Stimulated activated CD8-positive, alpha-beta memory T cell treated with anti-CD3 and anti-CD28 coated beads, Interleukin-7, amount 100 ng/mL, for 48 hours (primary cell): ENCODE measurements at places on chromosomes 2 and 18.

- no peak for DNase-seq
Observed at GRCh38 chr2:18273205-18273604, 287.2 kb downstream of the RDH14 start.

DNA sequence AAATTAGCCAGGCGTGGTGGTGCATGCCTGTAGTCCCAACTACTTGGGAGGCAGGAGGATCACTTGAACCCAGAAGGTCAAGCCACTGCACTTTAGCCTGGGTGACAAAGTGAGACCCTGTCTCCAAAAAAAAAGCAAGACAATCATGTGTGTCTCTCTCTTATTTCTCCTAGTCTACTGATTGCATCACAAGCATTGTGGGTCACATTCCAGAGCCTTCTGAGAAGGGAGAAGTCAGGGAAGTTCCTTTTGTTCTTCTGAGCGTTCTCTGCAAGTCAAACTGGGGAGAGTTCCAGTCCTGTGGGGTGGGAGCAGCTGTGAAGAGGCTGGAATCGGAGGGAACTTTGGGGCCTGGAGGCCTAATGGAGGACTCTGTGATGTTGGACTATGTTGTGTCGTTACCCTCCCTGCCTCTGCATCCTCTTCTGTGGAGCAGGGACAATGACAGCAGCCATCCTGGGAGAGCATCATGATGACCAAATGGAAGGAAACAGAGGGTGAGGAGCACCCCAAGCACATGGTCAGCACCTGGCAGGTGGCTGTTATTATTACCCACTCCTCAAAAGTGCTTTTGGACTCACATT lies 115.4 kb downstream of the MRO start:
- DNase-seq, result no peak

DNA sequence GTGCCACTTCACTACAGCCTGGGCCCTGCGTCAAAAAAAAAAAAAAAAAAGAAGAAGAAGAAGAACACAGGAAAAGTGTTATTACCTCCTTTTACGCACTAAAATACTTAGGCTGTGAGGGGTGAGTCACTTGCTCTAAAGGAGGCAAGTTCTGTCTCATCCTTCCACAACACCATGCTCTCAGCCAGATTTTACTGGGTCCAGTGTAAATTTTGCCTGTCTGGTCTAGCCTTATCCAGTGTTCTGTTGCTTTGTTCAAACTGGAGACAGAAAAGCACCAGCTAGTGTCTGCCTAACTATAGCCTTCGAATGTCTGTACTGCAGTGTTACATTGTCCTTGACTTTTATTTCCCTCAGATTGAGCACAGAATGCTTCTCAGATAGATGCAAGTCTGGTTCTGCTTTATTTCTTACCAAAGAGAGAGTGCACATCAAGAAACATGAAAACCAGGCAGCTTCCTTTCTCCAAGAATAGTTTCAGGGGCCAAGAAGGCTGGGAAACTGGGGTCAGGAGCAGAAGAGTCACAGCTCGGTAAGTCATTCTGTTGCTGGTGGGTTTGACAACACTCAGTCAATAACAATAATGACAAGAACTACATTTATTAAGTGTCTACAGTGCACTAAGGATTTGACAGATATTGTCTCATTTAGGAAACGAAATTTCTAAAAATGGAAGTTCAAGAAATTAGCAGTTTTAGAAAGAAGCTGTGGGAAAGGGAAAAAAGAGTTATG lies 3.1 kb upstream of the MSGN1 start:
- no peak for DNase-seq

GRCh38 chr2:143473216-143473615 lies 344.0 kb downstream of the ARHGAP15 start:
- DNase-seq, result no peak

DNA sequence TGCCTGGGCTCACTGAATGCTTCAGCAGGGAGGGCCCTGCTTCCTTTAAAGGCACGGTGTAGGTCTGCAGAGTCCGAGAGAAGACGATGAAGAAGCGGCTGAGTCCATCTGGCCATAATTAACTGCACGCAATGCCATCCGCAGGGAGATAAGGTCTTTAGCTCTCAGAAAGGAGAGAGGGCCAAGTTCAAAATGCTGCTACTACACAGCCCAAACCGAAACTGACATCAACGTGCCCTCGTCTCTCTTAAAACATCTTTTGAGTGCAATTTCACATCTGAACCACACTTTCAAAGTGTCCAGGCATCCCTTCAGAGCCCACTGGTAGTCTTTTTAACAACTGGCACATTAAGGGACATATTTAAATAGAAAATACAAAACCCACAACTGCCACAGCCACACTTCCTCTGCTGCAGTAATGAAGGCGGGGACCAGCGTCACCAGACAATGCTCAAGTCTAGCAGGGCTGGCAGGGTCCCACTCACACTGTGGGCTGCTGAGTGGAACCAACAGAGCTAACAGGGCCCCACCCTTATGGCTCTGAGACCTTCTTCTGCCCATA lies 35.8 kb downstream of the ST3GAL5 start:
- DNase-seq, result no peak

- DNase-seq, result no peak
Observed at GRCh38 chr2:235045336-235045972, 93.6 kb downstream of the SH3BP4 start.

- no peak for DNase-seq
Observed at GRCh38 chr18:56445422-56445821, 193.0 kb downstream of the TXNL1 start.

DNA sequence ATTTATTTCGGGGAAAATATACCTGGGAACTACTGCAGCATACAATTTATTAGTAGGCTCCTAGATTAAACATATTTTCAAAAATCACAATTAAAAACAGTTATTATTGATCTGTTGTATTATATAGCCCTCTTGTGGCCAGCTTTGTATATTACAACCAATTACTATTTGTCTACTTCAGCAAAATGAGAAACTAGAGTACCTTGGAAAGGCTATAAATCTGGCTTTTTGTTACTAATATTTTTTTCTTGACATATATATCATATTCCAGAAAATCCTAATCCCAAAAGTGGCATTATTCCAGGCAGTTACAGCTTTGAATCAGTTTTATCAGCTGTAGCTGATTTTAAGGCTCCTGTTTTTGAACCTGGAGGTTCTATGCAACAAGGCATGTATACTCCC lies 101.2 kb downstream of the UBR3 start:
- DNase-seq, result no peak

DNA sequence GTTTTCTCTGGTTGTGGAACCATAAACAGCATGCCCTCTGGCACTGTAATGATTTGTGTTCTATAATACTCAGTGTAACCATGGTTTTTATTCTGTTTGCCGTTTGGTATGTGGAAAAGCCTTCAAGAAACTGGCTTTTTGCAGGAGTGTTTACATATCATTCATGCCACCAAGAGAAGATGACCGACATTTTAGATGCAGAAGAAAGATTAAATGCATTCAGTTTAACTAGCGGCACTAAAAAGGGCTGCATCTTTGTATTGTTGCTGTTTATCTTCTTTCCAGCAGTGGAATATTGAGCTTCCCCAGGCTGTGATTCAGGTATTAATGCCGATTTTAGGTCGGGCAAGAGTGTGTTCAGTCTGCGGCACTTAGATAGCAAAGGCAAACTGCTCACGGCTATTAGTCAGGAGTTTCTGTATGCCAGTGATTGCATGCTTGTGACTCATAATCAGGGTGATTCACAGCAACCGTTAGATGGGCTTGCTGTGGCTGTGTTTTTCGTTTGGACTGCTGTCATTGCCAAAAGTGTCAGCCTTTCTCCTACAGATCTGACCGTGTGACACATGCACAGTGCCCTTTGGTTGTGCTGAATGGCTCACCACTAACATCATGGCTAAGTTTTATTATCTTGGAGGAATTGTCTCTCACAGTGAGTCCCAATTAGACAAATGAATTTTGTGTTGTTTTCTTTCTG lies 479.7 kb downstream of the PARD3B start:
- no peak for DNase-seq

DNA sequence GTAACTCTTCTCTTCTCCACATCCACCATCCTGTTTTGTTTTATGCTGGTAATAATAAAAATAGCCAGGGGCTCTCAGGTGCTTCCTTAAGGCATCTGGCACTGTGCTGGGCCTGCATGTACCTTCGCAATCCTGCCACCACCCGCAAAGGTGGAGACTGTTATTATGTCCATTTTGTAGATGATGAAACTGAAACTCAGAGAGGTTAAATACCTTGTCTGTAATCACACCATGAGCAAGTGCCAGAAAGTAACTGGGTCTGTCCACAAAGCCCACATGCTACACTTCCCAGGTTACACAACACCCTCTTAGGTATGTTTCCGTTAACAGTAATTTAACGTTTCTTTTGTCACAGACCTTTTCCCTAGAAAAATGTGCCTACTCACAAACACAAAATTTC lies 27.0 kb downstream of the NRP2 start:
- no peak for DNase-seq

DNA sequence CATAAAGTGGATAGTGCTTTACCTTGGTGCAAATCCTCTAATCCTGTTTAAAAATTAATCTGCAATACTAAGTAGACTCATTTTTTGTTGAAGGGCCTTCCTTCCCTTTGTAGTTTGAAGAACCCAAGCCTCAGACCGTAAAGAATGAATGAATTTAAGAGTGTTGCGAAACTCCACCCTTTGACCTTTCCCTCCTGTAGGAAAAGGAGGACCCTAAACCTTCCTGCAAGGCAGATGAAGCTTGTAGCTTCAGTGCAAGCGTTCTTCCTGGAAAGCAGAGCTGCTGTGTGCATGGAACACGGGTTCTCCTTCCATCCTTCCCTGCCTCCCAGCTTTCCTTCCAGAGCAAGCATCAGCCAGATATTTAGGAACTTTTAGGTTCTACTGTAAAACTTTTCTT lies 1.7 kb downstream of the IMPA2 start:
- no peak for DNase-seq

GRCh38 chr2:50786345-50786744 lies 245.6 kb downstream of the NRXN1 start:
- no peak for DNase-seq

DNA sequence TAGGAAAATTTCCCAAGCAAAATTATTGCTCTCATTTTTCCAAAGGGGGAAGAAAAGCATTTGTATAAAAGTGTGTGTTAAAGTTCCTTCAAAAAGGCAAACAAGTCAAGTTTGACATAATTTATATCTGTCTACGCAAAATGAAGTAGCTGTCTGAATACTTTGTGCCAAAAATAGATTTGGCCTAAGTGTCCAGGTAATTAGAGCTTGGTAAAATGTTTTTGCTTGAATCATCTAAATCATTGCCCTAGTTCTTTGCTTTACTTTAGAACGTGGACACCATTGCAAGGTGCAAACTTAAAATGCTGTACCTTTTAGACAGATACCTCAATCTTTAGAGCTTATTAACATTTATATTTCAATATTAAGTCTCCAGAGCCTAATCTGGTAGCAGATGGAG lies 97.6 kb upstream of the MAPRE2 start:
- no peak for DNase-seq

GRCh38 chr2:71742953-71743601 lies 289.7 kb downstream of the DYSF start:
- DNase-seq, result no peak

DNA sequence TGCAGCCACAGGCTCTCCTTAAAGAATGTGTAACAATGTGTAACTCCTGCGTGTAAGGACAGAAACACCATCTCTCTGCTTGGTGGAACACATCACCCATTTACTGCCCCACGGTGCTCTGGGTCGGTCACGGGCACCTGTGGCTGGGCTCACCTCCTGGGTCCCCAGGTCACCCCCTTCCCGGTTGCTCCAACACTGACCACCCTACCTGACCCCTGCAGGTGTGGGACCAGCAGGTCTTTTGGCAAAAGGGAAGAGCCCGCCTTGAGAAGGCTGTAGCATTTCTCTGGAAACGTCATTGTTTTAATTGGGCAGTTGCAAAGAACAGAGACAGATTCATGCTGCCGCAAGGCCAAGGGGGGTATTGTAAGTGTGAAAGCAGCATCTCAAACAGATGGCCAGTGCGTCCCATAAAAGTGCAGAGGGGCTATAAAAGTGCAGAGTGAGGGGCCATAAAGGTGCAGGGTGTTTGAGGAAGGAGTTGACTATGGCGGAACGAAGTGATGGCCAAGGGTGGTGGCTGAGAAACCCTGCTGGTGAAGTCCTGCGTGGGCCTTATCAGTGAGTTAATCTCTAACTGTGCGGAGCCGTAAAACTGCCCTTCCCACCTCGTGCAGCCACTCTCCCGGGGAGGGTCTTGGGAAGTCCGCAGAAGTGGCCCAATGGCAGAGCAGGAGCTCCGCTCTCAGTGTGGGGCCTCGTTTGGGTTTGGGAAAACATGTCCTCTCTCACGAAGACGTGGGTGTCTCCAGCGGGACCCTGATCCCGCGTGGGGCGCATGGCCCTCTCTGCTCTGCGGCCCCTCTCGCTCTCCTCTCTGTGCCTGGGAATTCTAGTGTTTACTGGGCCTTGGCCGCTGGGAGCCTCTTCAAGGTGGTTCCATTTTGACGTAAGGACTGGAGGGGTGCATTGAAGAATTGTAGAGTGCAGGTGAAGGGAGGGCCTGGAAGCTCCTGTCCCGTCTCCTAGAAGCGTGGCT lies 13.7 kb upstream of the NEU4 start:
- no peak for DNase-seq

DNA sequence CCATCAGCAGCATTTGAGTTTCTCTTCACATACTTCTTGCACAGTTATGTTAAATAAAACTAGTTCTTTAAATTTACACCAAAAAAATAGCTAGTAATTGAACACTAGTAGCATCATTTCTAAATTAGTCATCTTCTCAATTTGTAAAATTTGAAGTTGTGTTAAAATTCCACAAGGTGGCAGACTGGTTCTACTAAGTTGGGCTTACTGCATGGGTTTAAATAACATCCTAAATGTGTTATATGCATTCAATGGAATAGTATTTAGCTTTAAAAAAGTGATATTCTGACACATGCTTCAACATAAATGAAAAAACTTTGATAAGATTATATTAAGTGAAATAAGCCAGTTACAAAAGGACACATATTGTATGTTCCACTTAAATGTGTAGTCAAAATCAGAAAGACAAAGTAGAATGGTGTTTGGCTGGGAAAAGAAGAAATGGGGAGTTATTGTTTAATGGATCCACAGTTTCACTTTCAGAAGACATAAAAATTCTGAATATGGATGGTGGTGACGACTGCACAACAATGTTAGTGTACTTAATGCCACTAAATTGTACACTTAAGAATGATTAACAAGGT lies 28.7 kb upstream of the RPRD1A start:
- no peak for DNase-seq
